ENCODE measurements at places on chromosomes 7 and 10.
A peak's percentile ranks its signal among the peaks of the same experiment; 100 is the strongest.

GRCh38 chr10:32938554-32939061 lies 19.4 kb downstream of the ITGB1 start:
- no peak for DNase-seq

DNA sequence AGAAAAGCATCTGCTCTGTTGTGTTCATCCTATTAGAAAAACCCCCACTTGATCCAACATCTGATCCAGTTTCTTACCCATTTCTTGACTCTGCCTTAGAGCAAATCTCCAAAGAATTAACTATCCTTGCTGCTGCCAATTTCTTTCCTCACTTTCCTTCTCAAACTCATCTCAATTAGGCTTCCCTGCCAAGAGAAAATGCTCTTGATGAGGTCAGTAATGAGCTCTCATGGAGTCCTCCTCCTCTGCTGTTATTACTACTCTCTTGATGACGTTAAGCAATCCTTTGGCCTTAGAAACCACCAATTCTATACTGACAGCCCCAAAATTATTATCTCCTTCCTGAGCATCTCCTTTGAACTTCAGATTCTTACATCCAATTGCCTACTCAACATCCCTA lies 162.0 kb upstream of the FAM13C start:
- no peak for DNase-seq

DNA sequence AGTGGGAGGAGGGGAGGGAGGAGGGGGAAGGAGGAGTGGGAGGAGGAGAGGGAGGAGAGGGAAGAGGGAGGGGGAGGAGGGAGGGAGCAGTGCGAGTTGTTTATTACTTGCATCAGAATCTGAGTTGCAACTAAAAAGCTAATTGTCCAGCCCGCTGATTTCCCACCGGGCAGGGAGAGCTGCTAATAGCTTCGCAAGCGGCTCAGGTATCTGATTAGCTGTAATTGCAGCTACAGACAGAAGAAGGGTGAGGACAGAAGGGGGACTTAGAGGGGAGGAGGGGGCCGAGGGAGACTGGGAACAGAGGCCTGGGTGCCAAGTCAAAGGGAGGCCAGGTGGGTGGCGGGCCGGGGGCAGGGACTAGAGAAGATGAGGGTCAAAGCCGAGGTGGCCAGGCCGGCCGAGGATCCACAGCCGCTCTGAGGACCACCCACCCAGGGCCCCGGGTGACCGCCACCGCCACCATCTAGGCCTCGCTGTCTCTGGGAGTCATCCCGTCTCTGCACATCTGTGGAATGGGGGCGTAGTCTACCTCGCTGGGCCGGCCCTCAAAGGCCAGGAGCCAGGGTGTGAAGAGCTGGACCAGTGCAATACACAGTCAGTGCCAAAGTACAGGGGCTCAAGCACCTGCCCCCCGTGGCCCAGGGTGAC lies 54.2 kb downstream of the MICALL2 start:
- no peak for DNase-seq

GRCh38 chr7:2314209-2314955 lies at the start of gene SNX8:
SNX8 (minus strand) TSS chr7:2314441; CDS start chr7:2314421, 20 bp downstream.
- peak; percentile 96 for DNase-seq

- DNase-seq, result no peak
Measured at GRCh38 chr7:44184206-44184872, 4.9 kb downstream of the GCK start.

DNA sequence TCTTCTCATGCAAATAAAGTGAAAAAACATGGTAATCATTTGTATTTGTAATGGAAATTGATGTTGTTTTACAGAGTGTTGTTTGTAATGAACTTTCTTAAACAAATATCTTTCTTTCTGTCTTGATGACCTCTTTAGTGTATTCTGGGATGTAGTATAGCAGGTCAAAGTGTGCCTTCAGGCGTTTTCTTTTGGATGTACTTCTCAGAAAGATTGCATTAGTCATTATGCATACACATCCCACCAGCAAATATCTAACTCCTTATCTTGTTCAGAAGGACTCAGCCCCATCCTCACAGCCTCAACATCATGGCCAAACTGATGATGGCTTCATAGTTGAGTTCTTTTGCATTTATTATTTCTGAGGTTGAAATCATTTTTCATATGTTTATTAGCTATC lies 124.7 kb downstream of the LRRC18 start:
- DNase-seq, result no peak

GRCh38 chr7:44519546-44519945 lies 21.6 kb downstream of the NPC1L1 start:
- no peak for DNase-seq

DNA sequence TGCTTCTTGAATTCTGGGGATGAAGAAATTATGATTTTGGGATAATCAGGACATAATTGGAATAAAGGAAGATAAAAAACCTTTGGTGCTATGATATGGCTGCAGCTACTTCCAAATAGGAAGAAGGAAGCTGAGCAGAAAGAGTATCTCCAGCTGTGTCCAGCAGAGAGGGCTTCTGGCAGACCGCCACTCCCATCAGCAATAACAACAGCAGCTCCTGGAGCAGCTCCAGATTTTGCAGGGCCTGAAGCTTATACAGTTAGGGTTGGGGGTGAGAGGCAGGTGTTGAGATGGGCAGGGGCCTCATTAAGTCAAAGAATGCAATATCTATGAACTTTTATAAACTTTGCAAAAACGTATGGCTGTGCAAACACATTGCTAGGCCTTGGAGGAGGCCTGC lies 62.3 kb downstream of the C10orf120 start:
- no peak for DNase-seq

DNA sequence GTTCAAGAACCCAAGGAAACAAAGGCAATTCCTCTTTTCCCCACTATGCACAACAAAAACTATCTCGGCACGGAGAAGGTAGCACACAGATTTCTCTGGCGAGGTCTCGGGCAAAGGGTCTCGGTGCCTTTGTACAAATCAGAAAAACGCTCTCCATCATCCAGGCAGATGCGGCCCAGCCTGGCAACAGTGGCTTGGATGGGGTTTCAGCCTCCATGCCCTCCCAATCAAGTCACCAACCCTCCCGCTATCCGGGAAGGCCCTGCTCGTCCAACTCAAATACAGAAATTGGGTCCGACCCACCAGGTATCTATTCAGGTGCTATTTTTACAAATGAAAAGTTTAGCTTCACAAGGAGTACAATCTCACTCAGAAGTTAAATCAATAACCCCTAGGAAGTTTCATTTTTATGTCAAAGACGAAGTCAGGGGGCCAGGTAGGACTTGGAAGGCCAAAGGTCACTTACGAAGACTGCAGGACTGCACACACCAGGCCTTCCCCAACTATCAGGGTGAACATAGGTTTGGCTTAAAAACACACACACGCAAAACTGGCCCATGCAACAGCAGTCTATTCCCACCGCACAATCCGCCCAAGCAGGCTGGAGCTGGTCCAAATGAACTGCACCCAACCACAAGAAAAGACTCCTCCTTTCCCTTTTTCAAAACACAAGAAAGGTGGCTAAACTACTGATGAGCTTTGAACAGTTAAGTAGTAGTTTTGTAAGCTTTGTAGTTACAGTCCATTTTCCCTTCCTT lies 43.0 kb downstream of the GNA12 start:
- no peak for DNase-seq

GRCh38 chr7:95041031-95041430 lies 133.6 kb downstream of the PPP1R9A start:
- no peak for DNase-seq

DNA sequence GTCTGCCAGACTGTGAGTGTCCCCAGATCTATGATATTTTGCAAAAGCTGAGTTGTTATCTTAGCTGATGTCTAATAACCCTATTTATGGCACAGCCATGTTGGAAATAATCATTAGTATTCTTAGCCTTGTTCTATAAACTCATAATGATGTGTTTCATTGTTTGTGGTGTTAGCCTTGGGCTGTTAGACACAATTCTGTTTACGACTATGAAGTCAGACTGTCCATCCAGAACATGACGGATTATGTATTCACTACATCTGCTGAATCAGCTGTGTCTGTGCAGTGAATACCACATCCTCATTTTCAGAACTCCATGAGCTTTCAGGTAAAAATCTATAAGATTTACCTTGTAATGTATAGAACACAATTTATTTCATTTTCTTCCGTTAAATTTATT lies 577.1 kb downstream of the NRG3 start:
- no peak for DNase-seq

- DNase-seq, result no peak
Measured at GRCh38 chr7:12855036-12855435, 167.6 kb downstream of the ARL4A start.

DNA sequence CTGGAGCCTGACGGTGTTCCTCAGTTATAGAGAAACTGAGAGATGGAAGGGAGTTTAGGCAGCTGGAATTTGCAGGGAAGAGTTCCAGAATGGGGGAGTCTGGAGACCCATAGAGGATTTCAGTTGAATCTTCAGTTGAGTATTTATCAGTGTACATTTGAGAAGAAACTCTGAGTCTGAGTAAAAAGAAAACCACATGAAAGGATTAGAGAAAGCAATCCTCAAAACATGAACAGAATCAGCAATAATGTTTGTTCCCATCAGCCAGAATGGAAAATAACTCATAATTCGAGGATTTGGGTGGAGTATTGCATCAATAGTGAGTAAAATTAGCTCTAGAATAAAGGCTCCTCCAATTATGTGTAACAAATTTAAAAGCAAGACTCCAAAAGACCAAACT lies 130.0 kb upstream of the AHR start:
- DNase-seq, result no peak
